WERI-Rb-1 (cell line): ENCODE measurements at places on chromosomes 3 and 15.
A peak's percentile ranks its signal among the peaks of the same experiment; 100 is the strongest.

- DNase-seq, result no peak
These were observed 210.0 kb downstream of the NFKBIZ start for GRCh38 chr3:102059145-102059943.

- peak; percentile 45 for DNase-seq
These were observed 643 bp upstream of the RNU5B-1 start for GRCh38 chr15:65303687-65304380.

DNA sequence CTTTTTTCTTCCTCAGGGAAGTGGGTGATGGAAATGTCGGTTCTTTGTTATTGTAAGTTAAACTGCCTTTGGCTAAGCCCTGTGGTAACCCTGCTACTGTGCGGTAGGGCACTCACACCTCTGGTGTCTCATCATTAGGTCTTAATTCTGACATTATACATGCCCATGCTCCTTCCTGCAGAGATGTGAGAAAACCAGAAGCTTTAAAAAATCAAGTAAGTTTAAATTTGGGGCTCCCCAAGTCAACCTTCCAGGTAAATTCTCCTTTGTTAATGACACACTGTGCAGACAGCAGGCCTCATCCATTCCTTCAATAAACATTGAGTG lies 155.8 kb downstream of the FAM43A start:
- DNase-seq, result no peak

DNA sequence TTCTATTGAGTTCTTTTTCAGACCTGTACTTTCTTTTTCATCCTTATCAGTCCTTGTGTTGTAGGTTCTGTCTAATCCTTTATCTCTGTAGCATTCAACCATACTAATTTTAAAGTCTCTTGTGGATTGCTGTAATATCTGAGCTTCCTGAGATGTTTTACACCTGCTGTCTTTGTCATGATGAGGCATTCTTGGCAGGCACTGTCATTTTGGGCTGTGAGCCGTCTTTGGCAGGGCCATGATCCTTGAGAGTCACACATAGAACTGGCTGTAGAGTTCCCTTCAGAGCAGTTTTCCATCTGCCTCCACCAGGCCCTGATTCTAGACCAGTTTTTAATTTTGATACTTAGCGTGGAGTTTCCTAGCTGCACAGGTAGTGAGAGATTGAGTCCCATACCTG lies 6.7 kb downstream of the EFCC1 start:
- DNase-seq, result no peak
